ELR (cell line): ENCODE measurements at places on chromosomes 16 and 17.

DNA sequence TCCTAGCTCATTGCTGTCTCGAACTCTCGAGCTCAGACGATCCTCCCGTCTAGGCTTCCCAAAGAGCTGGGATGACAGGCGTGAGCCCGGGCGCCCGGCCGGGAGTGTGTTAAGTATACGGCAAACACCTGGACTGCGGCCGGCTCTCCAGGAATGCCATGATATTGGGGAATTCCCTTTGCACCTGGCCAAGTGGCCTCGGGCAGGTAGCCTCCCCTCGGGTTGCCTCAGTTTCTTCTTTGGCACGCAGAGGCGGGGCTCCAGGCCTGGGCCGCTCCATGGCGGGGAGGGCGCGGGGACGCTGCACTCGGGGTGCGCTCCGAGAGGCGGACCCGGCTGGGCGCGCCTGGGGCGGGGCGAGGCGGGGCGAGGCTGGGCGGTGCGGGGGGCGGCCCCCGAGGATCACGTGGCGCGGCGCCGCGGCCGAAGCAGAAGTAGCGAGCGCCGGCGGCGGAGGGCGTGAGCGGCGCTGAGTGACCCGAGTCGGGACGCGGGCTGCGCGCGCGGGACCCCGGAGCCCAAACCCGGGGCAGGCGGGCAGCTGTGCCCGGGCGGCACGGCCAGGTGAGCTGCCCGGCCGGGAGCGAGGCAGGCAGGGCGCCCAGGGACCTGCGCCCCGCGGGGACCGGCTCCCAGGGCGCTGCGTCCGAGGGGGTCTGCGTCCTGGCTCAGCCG lies at the start of gene PLCG2:
Gene PLCG2, plus strand, starts transcription at position 431 of the 675 bp plus-strand sequence. CDS start 6,699 bp downstream, outside the sequence.
- DNase-seq, result peak; percentile 78

- peak; percentile 60 for DNase-seq
Measured at GRCh38 chr16:69187446-69188235, 677 bp downstream of the SNTB2 start.

DNA sequence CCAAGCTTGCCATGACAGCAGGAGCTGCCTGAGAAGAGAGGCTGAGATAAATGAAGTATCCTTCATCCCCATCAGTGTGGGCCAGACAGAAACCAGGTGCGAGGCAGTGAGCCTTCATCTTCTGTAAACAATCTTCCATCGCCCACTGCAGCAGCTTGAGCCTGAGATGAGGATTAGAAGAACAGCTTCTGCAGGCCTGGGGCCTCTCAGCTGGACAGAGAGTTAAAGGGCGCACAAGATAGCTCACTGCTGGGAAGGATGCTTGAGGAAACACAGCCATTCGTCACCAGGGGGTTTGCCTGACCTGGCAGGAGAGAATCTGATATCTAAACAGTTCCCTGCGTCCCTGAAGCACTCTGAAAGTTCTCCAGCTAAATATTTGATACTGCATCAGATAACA lies 27.1 kb downstream of the HOXB1 start:
- no peak for DNase-seq

DNA sequence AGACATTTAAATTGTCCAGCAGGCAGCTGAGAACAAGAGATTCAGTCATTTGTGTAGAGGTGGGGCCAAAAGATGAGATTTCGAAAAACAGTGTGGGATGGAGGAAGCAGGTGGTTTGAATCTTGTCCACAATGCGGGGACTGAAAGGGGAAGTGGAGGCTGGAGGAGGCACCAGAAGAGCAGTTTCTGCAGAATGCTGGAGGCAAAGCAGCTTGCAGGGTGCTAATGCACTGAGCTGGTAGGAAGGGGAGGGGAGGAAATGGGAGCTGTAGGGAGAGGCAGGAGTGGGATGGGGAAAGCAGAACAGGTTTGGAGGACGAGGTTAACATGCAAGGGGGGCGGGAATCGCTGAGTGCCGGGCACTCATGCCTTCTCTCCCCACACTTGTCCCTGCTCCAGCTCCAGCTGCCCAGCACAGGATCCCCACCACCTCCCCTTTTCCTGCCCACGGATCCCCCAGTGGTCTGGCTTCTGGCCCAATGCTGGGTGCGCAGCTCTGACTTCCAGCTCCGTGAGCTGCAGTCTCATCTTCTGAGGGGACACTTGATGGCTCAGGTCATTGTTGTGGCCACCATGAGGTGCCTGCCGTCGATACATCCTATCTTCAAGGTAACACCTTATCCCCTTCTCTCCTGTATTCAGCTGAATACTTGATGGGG lies 9.4 kb downstream of the C17orf100 start:
- no peak for DNase-seq

GRCh38 chr17:1180958-1181752 lies 1.4 kb upstream of the ABR start:
- DNase-seq, result no peak

DNA sequence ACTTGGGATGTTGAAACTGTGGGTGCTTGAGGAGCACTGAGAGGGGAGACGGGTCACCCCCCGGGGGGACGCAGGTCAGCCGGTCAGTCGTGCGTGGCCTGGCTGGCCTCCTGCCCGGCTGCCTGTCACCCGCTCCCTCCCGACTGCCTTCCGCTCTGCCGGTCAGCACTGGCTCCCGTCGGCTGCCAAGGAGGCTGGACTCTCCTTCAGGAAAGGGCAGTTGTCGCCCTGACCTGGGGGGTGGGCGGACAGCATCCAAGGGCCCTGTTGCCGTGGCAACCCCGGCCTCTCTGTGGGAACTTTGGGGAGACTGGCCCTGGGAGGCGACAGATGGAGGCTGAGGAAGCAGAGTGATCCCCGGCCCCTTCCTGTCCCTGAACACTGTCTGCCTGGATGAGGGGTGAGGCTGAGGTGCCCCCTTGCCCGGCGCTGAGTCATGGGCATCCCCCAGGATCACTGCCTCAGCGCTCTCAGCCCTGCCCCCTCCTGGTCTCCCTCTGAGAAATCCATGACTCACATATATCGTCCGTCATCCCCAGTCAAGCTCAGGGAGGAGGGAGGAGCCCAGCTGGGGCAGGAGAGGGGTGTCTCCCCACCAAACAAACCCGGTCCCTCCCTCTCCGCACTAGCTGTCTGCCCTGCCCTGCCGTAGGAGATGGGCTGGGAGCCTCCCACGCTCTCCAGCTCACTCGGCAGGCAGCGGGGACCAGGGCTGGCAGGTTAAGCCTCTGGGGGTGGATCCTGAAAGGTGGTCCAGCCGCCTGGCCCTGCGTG lies at the start of gene ADGRG1:
Gene ADGRG1, plus strand, starts transcription at position 623 of the 774 bp plus-strand sequence. CDS start 21,658 bp downstream, outside the sequence.
- peak; percentile 99 for DNase-seq
